ENCODE measurements at places on chromosomes 4 and X. TPM values are rescaled to one million over a fixed set of nuclear protein-coding genes. Genes with fewer than 3 reads are reported as not detected.
A peak's percentile ranks its signal among the peaks of the same experiment; 100 is the strongest.

GRCh38 chr4:184472614-184473498, 1.5 kb downstream of the IRF2 start:
- peak; percentile 74 for DNase-seq

GRCh38 chr4:48445704-48446103, 37.4 kb upstream of the SLC10A4 start:
- DNase-seq: no peak

- no peak for DNase-seq
Measured at GRCh38 chr4:188554413-188554812, 415.2 kb downstream of the TRIML1 start.

- DNase-seq: no peak
Measured at GRCh38 chr4:40209401-40209800, 12.6 kb downstream of the RHOH start.

GRCh38 chr4:6268650-6269615, 717 bp upstream of the WFS1 start:
- DNase-seq: no peak

DNA sequence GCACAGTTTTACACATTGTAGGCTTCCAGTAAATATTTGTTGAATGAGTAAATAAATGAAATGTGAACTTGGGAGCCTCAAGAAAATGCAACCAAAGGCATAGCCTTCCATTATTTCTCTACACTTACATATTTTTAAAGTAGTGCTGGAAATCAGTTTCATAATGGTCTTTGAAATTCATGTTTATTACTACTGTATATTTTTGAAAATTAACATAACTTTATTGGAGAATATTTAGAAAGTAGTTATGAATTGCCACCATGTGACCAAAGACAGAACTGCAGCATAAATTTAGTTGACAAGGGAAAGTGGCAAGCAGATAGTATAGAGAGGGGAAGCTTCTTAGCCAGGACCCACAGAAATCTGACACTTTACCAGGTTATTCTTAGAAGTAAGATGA, 6.4 kb downstream of the TCEAL8 start:
- DNase-seq: peak; percentile 20

GRCh38 chr4:102683881-102684609, 76.7 kb downstream of the MANBA start:
- no peak for DNase-seq

DNA sequence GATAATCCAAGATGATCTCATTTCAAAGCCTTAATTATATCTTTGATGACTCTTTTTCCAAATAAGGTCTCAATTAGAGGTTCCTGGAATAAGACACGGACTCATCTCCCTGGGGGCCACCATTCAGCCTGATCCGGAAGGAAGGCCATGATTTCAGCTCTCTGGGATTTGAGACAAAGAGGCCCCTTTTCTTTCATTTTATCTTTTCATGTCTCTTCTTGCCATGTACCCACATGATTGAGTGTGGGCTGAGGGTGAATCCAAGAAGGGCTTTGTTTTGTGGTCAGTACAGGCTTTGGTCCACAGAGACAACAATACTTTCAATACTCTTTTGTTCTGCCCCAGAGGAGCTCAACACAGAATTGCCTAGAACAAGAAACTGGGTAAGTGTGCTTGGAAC, 261.2 kb downstream of the TRIML1 start:
- DNase-seq: no peak

- no peak for DNase-seq
Measured at GRCh38 chr4:108119199-108119800, 49.4 kb downstream of the LEF1 start.

DNA sequence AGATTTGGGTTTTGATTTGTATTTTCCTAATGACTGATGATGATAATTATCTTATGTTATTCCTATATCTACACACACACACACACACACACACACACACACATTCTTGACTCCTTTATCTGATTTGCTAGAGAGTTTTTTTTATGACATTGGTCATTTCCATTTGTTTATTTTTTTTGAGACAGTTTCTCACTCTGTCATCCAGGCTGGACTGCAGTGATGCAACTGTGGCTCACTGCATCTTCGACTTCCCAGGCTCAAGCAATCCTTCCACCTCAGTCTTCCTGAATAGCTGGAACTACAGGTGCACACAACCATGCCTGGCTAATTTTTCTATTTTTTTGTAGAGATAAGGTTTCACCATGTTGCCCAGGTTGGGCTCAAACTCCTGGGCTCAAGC, 6.7 kb downstream of the ZNF81 start:
- no peak for DNase-seq

DNA sequence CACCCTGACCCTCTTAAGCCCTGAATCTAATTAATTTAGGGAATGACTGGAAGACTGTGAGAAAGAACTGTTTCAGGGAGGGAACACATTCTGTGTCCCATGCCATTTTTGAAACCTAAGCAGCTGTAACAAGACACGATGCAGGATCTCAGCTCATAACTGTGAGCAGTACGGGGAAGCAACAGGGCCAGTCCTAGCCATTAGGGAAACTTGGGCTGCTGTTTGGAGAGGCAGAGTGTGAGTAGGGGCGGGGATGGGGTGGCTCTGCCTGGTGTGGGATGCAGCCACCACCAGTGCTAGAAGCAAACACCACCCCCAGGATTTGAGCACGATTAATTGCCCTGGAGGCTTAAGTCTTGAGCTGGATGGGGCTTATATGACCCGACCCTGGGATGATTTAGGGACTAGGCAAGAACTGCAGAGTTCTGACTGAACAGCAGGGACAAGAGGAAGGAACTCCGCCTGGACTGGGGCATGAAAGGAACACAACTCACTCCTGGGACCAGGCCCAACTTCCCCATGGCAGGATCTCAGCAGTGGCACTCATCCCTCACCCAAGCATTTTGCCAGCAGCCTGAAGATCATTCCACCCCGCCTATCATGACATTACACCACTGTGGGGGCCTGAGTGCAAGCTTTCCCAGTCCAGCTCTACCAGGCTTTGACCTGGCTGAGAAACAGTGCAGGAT, 43.1 kb downstream of the ATRX start:
- DNase-seq: no peak

GRCh38 chr4:105147553-105148161, 981 bp downstream of the TET2 start:
- peak; percentile 61 for DNase-seq

DNA sequence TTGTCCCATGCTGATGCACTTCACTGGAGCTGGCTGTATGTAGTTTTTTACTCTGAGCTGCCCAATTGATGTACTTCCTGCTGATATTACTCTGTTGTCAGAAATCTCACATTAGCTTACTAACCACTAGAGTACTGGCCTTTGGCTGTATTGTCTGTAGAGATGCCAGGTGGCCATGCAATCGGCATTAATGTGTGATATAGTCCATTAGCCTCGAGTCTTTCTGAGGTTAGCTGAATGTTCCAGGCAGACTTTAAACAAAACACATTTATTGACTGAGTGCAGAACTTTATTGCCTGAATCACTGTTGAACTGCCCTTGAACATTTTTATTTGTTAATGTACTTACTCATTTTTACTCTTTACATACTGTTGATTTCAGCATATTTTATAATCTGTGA, 335.2 kb downstream of the PCDH10 start:
- no peak for DNase-seq

- DNase-seq: no peak
Measured at GRCh38 chrX:12042615-12043014, 95.7 kb upstream of the FRMPD4 start.

DNA sequence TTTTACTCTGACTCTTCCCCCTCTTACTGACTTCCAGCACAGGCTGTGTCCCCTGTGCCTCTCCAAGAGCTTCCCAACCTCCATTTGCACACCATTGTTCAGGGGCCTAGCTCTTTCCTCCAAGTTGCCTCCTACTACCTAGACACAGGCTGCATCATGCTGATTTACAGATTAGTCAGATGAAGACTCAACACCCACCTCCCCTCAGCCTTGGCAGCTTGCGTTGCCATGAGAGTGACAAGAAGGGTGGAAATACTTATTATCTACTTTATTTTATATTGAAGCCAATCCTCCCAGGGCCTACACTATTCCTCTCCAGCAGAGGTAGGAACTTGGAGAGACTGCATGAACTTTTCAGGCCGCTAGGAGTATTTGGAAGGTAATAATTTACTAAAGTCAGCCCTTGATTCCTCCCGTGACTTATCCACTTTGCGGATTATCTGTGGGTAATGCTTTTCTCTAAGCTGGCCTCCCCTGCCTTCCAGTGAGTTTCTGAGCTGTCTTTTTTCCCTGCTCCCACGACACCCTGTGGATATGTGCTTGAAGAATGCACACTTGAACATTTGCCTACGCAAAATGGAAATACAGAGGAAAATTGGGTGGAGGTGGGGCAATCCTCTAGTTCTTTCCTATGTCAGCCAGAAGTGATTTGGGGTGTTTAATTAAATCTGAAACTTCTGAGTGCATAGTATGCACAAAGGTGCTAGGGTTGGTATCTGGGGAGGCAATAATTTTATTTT, 74.1 kb upstream of the TMEM164 start:
- no peak for DNase-seq

DNA sequence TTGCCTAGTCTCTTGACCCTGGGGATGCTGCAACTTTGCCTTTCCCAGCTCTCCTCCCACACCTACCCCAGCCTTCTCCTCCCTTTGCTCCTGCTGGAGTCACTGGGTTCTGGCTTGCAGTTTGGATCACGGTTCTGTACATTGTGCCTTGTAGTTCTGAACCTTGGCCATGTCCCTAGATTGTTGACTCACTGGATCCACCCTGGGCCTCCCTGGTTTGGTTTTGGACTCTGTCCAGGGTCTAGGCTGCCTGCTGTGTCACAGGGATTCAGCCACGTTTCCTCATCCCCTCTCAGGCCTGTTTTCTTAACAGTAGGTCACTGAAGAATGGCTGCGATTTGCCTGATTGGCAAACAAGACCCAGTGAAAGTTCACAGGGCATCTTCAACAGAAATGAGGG, 11.5 kb upstream of the GABRE start:
- no peak for DNase-seq

DNA sequence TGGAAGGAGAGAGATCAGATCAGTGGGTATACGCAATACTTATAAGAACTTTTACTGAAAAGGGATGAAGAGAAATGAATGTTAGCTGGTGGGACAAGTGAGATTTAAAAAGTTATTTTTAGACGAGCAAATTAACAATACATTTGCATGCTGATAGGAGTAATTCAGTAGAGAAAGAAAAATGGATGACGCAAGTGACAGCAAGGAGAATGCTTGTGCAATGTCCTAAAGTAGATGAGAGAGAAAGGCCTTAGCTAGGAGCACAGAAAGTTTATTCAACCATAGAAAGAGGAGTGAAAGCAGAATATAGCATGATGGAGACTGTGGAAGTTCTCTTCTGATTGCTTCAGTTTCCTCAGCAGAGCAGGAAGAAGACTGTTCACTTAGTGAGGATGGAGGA, 45.8 kb downstream of the OSTC start:
- no peak for DNase-seq

GRCh38 chr4:8500966-8501365, 60.4 kb downstream of the TRMT44 start:
- DNase-seq: no peak

DNA sequence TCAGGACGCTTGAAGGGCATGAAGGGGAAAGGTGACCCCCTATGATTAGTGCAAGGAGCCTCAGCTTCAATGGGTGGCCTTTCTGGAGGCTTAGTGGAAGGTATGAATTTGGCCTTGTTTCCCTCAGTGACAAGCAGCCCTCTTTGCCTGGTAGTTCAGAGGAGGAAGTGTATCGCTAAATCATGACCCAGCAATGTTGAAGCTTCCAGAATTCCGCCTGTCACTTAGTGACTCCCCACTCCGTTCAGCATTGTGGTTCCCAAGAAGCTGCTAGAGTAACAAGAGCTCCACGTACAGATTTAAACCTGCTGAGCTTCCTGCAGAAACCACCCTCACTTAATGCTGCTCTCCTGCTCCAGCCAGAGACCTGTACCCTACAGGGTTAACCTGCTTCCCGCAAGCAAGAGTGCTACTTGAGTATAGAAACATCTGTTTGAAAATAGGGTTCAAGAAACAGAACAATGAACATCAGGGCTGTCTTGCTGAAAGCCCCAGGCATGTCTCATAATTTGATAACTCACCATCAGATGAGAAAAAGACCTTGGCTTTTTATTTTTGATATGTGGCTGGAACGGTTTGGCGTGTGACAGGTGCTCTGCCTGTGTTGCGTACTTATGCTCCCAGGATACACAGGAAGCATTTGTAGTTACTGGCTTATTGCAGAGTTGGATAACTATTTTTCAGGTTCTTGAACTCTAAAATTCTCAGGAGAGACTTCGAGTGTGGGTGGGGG, 105.2 kb downstream of the UCHL1 start:
- no peak for DNase-seq

DNA sequence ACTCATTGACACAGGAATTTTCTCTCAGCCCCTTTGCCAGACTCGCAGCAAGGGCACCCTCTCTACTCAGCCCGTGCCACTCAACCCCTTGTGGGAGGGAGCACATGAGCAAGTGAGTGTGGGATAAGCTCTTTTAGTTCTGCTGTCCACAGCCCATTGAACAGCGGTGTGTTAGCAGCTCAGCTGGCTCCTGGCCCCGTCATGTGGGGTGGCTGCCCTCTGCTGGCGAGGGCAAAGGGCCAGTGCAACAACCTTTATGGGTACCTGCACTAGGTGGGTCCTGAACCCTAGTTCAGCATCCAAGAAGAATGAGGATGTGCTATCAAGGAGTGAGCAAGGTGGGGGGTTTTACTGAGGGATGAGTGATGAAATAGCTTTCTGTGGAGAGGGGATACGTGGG, 85.0 kb upstream of the ZNF81 start:
- DNase-seq: peak; percentile 35

GRCh38 chrX:129833153-129833990, 10.3 kb downstream of the ZDHHC9 start:
- no peak for DNase-seq

GRCh38 chr4:122710434-122711308, 21.8 kb upstream of the BBS12 start:
- no peak for DNase-seq

Gene SMIM31
- polyA plus RNA-seq: 0.17 TPM

Gene CXCL10
- 0.94 TPM for polyA plus RNA-seq

Gene MAGEA8
- polyA plus RNA-seq: 0.26 TPM

Gene REELD1
- polyA plus RNA-seq: 0.57 TPM

Gene F8A3
- polyA plus RNA-seq: 12.7 TPM

Gene PABPC1L2B
- not detected for polyA plus RNA-seq

Gene GK
- polyA plus RNA-seq: 9.4 TPM

Gene LCORL
- 17.2 TPM for polyA plus RNA-seq

Gene RPL9
- 829 TPM for polyA plus RNA-seq

Gene MAGED4
- polyA plus RNA-seq: 33.0 TPM

Gene TMEM156
- 1.6 TPM for polyA plus RNA-seq

Gene STARD8
- 15.4 TPM for polyA plus RNA-seq

Gene XAGE5
- not detected for polyA plus RNA-seq

Gene MRFAP1
- polyA plus RNA-seq: 359 TPM

Gene TMEM187
- 5.5 TPM for polyA plus RNA-seq

Gene SPANXA2
- not detected for polyA plus RNA-seq
